Stimulated activated CD8-positive, alpha-beta memory T cell treated with anti-CD3 and anti-CD28 coated beads, Interleukin-4, amount 100 ng/mL, for 1 hour (primary cell): ENCODE measurements at places on chromosomes 2 and 18.

DNA sequence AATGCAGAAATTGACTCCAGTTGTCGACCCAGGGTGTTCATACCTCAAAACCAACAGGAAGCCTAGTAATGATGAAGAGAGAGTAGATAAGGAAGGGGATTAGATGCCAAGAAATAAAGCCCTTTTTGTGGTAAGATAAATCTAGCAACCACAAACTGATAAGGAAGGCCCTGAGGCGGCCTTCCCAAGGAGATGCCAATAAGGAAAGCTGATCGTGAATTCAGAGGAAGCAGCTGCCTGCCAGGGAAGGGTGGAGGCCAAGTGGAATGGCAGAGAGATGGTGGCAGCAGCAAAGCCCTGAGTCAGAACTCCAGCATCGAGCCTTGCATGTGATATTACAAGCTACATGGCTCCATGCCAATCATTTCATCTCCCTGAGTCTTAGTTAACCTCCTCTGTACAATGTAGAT lies 126.3 kb downstream of the IRS1 start:
- no peak for DNase-seq

- DNase-seq: no peak
Measured at GRCh38 chr2:12313445-12314126, 403.1 kb upstream of the TRIB2 start.

DNA sequence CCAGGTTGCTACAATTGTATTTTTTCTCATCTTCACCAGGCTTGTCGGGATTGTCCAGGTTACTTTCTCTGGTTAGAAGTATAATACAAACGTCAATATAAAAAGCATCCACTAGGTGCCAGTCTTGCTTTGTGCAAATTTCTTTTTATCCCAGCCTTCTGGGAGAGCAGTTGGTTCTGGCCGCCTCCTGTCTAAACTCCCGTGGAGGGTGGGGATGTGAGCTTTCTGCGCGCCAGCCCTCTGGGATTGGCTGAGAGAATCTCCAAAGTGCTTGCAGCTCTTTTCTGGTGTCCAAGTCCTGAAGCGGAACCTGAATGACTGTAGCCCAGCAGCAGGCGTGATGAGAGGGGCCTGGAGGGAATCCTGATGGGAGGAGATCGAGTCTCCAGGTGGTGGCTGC lies 22.4 kb upstream of the TOGARAM2 start:
- DNase-seq: no peak

DNA sequence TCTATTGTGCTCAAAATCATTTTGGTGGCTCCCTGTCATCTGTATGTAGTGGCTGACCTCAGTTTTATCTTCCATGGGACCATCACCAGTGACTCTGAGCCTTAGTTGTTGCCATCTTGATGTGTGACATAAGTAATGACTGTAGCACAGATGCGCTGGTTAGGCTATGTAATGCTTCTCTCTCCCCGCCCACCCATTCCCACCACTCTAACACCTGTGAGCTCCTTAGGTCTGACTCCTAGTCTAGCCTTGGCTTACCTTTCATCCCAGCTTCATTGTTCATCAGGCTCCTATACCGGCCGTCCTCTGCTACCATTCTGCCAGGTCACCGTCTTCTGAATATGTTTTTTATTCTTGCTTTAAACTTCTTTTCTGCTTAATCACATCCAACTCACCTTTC lies 17.2 kb downstream of the MYO1B start:
- no peak for DNase-seq

DNA sequence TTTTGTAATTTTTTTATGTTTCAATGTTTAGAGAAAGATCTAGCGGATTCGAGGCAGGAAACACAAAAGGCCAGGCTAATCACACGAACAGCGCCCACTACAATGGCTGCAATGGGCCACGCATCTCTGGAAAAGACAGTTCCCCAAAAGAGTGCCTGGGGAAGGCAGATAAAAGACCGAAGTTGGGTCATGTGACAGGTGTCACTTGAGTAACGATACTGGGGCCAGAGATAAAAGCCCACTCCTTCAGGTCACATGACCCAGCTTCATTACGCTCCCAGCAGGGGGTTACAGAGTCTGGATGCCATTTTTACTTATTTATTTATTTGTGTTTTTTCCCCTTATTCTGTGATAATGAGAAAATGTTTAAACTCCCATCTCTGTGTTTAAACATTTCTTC lies 95.4 kb downstream of the CDK15 start:
- DNase-seq: no peak

- DNase-seq: no peak
Measured at GRCh38 chr2:104041351-104041750, 812.6 kb upstream of the POU3F3 start.

DNA sequence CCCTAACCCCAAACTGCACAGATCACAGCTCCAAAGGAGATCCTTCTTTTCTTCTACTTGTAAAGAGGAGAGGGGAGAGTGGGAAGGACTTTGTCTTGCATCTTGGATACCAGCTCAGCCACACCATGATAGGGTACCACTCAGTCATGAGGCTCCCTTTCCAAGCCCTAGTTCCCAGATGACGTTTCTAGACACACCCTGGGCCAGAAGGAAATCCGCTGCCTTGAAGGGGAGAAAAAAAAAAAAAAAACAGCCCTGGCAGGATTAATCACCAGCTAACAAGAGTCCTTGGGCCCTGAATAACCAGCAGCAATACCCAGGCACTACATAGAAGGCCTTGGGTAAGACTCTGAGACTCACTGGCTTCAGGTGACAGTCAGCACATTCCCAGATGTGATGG lies 36.9 kb downstream of the ST8SIA3 start:
- no peak for DNase-seq
